ENCODE measurements at places on chromosomes 7 and 10.
A peak's percentile ranks its signal among the peaks of the same experiment; 100 is the strongest.

- no peak for DNase-seq
These were observed 61.2 kb downstream of the NEURL1 start for GRCh38 chr10:103554488-103555324.

DNA sequence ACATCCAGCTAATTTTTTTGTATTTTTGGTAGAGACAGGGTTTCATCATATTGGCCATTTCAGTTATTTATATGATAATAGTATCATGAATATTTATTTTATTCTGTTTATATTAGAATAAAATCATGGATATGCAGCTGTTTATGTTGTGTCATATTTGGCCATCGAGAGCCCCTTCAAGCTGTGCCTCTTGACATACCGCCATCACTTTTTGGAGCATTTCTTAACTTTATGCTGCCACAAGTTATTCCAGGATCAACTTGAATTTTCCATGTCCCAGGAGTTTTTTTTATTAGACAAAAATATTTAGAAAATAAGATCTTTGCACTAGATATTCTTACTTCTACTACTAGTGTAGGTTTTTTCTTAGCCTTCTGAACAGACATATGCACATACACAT is 1067.0 kb upstream of the LRRTM3 start:
- no peak for DNase-seq

- peak; percentile 39 for DNase-seq
These were observed 163.6 kb downstream of the PIP4K2A start for GRCh38 chr10:22550732-22551131.

- DNase-seq = no peak
These were observed 157.9 kb upstream of the GRB10 start for GRCh38 chr7:50940621-50941020.

DNA sequence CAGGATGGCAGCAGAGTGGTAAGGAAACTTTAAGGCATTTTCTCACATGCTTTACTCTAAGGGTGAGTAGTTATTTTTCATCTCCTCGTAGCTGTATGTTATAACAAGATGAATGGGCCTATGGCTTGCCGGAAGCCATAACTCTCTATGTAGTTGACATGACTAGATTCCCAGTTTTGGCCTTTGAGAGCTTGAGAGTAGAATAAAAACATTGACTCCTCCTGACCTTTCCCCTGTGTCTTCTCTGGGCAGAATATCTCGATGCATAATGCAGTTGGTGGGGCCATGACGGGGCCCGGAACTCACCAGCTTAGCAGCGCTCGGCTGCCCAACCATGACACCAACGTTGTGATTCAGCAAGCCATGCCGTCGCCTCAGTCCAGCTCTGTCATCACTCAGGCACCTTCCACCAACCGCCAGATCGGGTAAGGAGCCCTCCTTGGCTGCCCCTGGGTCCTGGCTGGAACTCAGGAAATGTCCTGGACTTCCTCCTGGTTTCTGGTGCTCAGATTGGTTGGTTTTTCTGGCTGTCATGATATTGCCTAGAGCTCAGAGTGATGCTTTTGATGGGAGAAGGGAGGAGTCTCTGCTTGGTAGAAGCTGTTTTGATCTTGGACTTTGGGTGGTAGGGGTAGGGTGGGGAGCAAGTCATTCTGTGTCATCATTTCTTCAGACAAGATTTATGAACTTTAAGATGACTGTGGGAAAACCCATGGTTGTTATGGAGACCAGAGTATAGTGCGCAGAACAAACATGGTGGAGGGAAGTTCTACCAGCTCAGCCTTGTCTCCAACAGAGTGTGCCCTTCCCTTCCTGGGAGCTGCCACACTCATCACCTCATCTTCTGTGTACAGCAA is 158.0 kb downstream of the CREB5 start:
- DNase-seq = no peak

DNA sequence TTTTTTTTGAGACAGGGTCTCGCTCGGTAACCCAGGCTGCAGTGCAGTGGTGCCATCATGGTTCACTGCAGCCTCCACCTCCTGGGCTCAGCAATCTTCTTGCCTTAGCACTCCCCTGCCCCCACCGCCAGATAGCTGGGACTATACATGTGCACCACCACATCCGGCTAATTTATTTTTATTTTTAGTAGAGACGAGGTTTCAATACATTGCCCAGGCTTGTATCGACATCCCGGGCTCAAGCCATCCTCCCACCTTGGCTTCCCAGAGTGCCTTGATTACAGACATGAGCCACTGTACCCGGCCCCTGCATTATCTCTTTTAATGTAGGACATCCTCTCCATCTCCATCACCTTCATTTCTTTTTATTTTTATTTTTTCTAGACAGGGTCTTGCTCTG is 213.3 kb downstream of the CUX1 start:
- DNase-seq = no peak

DNA sequence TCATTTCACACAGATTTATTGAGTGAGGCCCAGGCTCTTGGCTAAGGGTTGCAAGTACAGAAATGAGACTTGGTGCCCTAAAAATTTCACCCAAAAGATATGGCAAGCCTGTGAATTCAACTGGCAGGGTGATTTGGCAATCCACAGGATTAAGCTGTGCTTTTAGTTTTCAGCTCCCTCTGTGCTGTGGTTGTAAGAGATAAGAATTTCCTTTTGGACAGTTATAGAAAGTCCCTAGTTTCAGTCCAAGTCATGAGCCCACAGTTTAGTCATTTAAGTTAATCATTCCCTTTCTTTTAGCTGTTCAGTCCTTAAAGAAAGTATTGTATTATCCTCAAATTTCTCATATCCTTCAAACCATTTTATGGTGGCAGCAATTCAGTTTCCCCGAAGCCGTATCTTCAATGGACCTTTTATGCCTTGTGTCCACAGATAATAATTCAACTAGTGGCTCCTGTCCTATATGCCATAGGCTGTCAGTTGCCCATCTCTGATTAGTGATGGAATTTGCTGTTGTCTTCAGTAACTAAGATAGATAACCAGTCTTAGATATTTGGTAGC is 73.4 kb upstream of the NAMPT start:
- no peak for DNase-seq

- no peak for DNase-seq
These were observed 62.1 kb upstream of the NEBL start for GRCh38 chr10:20959242-20959641.

DNA sequence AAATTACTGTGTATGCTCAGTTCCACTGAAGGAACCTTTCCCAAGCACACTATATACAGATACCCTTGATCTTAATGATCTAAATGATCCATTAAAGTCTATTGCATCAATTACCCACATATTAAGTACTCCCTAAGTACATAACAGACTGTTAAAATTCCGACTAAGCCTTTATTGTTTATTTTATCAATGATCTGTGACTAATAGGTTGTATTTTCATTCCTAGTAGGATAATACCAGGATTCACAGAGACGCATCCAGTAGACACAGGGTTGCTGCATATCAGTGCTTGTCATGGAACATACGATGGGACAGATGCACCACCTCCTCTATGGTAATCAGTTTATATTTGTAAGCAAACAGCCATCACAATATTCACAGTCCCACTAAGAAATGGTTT is 159.6 kb upstream of the SLC26A5 start:
- DNase-seq = no peak

DNA sequence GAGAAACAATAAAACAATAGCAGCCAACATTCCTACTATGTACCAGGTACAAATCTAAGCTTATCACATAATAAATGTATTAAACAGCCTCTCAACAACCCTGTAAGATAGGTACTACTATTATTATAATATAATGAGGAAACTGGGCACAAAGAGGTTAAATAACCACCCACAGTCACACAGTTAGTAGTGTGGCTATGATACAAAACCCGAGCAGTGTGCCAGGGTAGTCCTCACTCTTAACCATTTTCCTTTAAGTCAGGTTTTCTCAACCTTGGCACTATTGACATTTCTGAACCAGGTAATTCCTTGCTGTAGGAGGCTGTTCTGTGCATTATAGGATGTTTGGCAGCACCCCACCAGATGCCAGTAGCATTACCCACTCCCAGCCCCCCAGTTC is 48.8 kb downstream of the DNAJC1 start:
- DNase-seq = no peak

GRCh38 chr7:23474829-23475575 is 4.7 kb upstream of the IGF2BP3 start:
- no peak for DNase-seq

DNA sequence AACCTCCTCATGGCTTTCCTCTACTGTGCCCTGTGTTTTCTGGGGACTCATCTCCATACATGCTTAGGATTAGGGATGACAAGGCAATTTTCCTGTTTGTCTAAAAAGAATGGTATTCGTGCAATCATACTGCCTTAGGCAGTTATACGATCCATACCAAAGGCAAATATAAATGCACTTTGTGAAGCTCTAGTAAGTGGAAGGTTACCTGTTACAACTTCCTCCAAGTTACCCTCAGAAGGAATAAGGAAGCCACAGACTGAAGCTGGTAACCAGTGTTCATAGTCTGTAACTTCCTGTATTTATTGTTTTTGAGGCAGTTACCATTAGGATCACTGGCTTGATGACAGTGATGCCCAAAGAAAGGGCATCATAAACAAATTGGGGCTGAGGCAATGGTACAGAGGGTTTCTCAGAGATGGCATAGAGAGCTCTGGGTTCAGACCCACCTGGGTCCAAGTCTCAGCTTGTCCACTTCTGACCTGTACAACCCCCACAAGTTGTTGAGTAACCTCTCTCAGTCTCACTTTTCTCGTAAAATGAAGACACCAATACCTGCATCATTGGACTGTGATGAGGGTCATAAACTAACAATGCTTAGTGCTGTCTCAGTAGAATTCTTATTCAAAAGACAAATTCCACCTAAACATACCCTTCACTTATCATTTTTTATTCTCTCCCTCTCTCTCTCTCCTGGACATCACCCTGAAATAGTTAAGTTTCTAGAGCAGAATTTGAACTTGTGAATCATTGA is 138.2 kb downstream of the ELMO1 start:
- no peak for DNase-seq

DNA sequence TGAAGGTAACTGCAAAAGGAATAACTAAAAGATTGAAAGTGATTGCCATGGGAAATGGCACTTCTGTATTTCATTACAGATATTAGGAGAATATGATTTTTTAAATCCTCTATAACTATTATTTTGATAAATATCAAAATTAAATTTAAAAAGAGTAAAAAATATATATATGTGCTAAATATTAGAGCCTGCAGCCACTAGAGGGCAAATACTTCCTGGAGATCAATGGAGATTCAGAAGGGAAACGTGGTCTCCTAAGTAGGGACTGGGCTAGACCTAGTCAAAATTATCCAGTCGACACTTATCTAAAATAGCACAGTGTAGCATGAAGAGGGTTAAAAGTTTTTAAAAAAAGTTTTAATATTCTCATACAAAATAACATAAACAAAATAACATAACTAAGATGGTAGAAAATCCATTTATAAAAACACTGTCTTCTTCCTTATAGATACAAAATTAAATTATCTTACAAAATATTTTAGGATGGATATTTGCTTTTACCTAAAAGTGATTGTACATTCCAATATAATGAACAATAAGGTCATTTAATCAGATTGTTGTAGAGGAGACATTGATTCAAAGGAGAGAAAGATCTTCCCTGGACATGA is 434.3 kb downstream of the MDFIC start:
- no peak for DNase-seq

DNA sequence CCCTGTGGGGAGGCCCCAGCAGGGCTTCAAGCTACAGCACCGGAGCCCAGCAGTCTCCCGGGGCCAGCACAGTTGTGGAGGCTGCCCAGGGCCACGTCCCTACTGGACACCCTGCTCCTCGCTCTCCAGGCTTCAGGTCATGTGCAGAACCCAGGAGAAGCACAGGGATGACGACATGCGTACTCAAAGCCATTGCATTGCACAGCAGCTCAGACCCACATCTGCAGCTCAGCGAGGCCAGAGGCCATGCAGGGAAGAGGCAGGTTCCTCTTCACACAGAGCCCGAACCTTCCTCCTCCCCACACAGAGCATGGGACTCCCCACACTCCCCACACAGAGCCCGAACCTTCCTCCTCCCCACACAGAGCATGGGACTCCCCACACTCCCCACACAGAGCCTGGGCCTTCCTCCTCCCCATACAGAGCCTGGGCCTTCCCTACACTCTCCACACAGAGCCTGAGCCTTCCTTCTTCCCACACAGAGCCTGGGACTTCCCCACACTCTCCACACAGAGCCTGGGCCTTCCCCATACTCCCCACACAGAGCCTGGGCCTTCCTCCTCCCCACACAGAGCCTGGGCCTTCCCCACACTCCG is 12.3 kb downstream of the CFAP46 start:
- no peak for DNase-seq

- no peak for DNase-seq
These were observed 88.5 kb upstream of the ATP6V0A4 start for GRCh38 chr7:138886501-138886917.

GRCh38 chr7:7524121-7524520 is 11.6 kb downstream of the COL28A1 start:
- no peak for DNase-seq

- DNase-seq = peak; percentile 14
These were observed 18.7 kb downstream of the HSPA12A start for GRCh38 chr10:116723428-116724281.

GRCh38 chr10:113096128-113096996 is 146.3 kb downstream of the TCF7L2 start:
- DNase-seq = no peak

- no peak for DNase-seq
These were observed 109.3 kb downstream of the RTKN2 start for GRCh38 chr10:62159351-62159750.

GRCh38 chr7:115618676-115619075 is 411.9 kb downstream of the TFEC start:
- DNase-seq = no peak

GRCh38 chr7:116782177-116782711 is 80.1 kb upstream of the CAPZA2 start:
- DNase-seq = no peak

GRCh38 chr7:29281782-29282541 is 87.4 kb downstream of the CHN2 start:
- DNase-seq = no peak

DNA sequence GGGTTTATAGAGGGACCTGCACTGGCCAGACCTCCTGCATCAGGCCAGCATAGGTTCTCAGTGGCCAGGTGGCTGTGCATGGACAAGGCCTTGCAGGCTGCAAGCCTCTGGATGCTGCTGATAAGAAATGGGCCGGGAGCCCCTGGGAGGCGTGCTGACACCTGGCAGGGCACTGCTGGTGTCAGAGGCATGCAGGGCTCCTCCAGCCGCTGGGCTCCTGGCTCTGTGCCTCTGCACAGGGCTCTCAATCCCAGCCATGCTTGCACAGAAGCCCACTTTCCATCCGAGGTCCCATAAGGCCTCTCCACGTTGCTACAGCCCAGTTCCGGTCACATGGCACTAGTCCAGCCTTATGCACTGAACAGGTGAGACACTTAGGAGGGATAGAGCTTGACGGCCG is 27.3 kb downstream of the ANTXRL start:
- DNase-seq = no peak

GRCh38 chr10:132133449-132134240 is 53.1 kb upstream of the DPYSL4 start:
- DNase-seq = no peak

- no peak for DNase-seq
These were observed 363.6 kb downstream of the ANKRD30A start for GRCh38 chr10:37488792-37489657.

DNA sequence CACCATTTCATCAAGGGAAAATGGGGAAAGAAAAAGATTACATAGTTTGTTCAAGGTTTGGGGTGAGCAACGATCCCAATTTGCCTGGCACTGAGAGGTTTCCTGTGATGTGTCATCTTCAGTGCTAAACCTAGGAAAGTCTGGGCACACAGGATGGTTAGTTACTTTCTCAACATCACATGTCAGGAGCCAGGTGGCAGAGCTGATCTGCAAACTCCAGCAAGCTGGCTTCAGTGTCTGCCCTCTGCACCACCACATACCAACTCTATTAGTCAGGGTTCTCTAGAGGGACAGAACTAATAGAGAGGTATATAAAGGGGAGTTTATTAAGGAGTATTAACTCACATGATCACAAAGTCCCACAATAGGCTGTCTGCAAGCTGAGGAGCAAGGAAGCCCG is 11.3 kb downstream of the ADAM12 start:
- no peak for DNase-seq

All from activated CD8-positive, alpha-beta memory T cell treated with anti-CD3 and anti-CD28 coated beads for 1 hour (primary cell).